Colonic mucosa (tissue), 4 donors: ENCODE measurements at places on chromosomes 12 and 14. TPM values are rescaled to one million over a fixed set of nuclear protein-coding genes. Genes with fewer than 3 reads are reported as not detected.
A peak's percentile ranks its signal among the peaks of the same experiment; 100 is the strongest.

GRCh38 chr14:61279082-61279481, 2.1 kb downstream of the TMEM30B start:
- peak overlapping the region; percentile 68 for H3K4me3 ChIP-seq
- peak overlapping the region; percentile 99 for H3K27ac ChIP-seq
- H3K4me1 ChIP-seq, result no peaks in the 10 kb centered on the region
- no peak for DNase-seq
- no peaks in the 10 kb centered on the region for H3K27me3 ChIP-seq

- H3K27me3 ChIP-seq, result no peaks in the 10 kb centered on the region
- no peak overlapping the region for H3K4me3 ChIP-seq
- no peaks in the 10 kb centered on the region for H3K4me1 ChIP-seq
- no peak overlapping the region for H3K27ac ChIP-seq
Observed at GRCh38 chr14:73221945-73222344, 15.4 kb upstream of the PAPLN start.

- H3K4me3 ChIP-seq, result no peak overlapping the region
- H3K27ac ChIP-seq, result no peak overlapping the region
- no peaks in the 10 kb centered on the region for H3K36me3 ChIP-seq
Observed at GRCh38 chr12:104505095-104505818, 48.5 kb downstream of the CHST11 start.

GRCh38 chr12:106098691-106099200, 40.0 kb downstream of the NUAK1 start:
- H3K36me3 ChIP-seq, result no peaks in the 10 kb centered on the region
- no peaks in the 10 kb centered on the region for H3K27me3 ChIP-seq
- DNase-seq, result no peak
- no peaks in the 10 kb centered on the region for H3K4me1 ChIP-seq
- H3K4me3 ChIP-seq, result no peak overlapping the region

DNA sequence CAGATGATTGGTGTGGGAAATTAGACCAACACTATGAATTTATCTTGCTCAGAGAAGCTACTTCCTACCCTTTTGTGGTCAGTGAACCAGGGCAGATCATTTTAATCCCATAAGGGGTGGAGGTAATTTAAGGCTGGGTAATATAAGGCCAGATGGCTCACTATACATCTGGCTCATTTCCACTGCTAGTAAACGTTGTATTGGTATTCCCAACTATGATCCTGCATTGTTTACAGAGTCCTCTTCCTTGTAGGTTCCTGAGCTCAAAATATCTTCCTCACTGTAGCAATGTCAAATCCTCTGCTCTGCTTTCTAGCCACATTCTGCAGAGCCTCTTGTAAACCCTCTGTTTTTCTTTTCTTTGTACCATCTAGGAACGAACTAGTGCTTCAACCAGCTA, 93.0 kb upstream of the MGAT4C start:
- no peaks in the 10 kb centered on the region for H3K4me1 ChIP-seq
- H3K27ac ChIP-seq, result no peak overlapping the region
- H3K36me3 ChIP-seq, result no peaks in the 10 kb centered on the region
- no peak overlapping the region for H3K4me3 ChIP-seq

DNA sequence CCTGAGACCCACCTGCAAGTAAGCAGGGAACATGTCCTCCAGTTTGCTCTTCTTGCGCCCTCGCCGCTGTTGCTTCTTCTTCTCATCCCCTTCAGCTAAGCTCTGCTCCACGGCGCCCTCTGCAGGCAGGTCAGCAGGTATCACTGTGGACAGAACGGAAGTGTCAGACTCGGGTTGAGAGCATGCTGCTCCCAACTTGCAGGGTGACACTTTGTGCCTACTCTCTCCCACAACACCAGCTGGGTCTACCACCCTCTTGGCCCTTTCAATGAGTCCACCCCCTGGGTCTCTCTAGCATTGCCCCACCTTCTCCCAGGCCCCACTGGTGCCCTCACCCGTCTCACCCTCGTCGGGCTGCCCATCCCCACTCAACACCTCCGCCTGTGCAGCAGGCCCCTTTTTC, 16.7 kb downstream of the KMT2D start:
- no peak overlapping the region for H3K27ac ChIP-seq
- peak; percentile 75 for DNase-seq
- H3K4me3 ChIP-seq, result no peak overlapping the region
- H3K27me3 ChIP-seq, result no peaks in the 10 kb centered on the region
- H3K36me3 ChIP-seq, result peaks cover 38% of the 10 kb centered on the region
- no peaks in the 10 kb centered on the region for H3K4me1 ChIP-seq

Gene AHNAK2
- 21.5 TPM for total RNA-seq

DNA sequence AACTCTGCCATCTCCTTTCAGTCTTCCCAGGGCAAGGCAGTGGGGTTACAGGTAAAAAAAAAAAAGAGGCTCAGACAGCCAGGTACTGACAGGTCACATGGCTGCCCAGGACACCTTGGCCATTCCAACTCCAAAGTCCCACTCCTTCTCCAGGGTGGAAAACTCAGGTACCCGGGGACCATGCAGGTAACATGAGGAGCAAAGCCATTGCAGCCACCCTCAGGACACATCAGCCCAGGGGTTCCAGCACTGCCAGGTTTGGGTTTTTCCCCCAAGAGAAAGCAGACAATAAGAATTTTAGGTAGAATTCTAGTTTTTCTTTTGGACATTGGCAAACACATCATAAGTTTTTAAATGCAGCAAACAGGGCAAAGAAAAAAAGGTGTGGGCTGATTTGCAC, 15.3 kb downstream of the FAM222A start:
- no peak overlapping the region for H3K27ac ChIP-seq
- H3K36me3 ChIP-seq, result no peaks in the 10 kb centered on the region
- H3K4me1 ChIP-seq, result no peaks in the 10 kb centered on the region
- DNase-seq, result no peak
- no peak overlapping the region for H3K4me3 ChIP-seq

Gene PTPRR
- total RNA-seq, result 21.8 TPM

DNA sequence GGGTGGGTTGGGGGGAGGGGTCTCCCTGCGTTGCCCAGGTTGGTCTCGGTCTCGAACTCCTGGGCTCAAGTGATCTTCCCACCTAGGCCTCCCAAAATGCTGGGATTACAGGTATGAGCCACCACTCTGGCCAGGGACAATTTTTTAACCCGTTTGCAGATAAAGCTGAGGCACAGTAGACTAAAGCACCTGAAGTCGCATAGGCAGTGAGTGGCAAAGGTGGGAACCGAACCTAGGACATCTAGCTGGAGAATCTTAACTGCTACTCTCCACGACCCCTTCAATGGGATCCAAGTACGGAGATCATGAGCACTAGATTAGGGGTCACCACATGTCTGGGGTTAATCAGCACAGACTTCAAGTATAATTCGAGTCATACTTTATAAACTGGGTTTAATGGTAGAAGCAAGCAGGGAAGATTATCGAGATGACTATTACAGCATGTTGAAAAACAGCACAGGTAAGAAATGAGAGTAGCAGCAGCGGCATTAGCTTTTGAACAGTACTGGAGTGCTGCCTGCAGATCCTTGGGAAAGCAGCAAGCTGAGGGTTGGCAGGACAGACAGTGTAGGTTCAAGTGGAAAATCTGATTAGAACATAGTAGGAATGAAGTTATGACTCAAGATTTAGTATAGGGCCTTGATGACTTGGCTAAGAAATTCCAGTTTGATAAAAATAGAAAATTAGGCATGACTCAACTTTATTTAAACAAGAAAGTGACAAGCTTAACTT, 23.9 kb downstream of the NID2 start:
- H3K27me3 ChIP-seq, result no peaks in the 10 kb centered on the region
- no peak overlapping the region for H3K27ac ChIP-seq
- peaks cover 3% of the 10 kb centered on the region for H3K4me1 ChIP-seq
- no peak for DNase-seq
